ENCODE measurements at places on chromosomes 13 and 19. TPM values are rescaled to one million over a fixed set of nuclear protein-coding genes. Genes with fewer than 3 reads are reported as not detected.

The ANGPTL8 gene
- total RNA-seq = not detected

The ZNF134 gene
- 28.4 TPM for total RNA-seq

The JOSD2 gene
- total RNA-seq = 49.1 TPM

The STARD13 gene
- total RNA-seq = 15.1 TPM

The MYH14 gene
- not detected for total RNA-seq

The LIG4 gene
- total RNA-seq = 9.7 TPM

The LGALS14 gene
- not detected for total RNA-seq

The LHB gene
- not detected for total RNA-seq

The GPR42 gene
- not detected for total RNA-seq

The CYP4F22 gene
- not detected for total RNA-seq

The NALCN gene
- 1.8 TPM for total RNA-seq

The CLEC4M gene
- total RNA-seq = not detected

The GIPC1 gene
- total RNA-seq = 152 TPM

The CLIP3 gene
- total RNA-seq = 30.8 TPM

The KLK5 gene
- not detected for total RNA-seq

The PRR19 gene
- 1.5 TPM for total RNA-seq

The CCDC70 gene
- total RNA-seq = not detected

The FGF14 gene
- 0.17 TPM for total RNA-seq

The CBY2 gene
- total RNA-seq = not detected

The PPFIA3 gene
- total RNA-seq = 1.5 TPM

The MPND gene
- 4.5 TPM for total RNA-seq

The LRRC4B gene
- 2.0 TPM for total RNA-seq

The SMIM44 gene
- not detected for total RNA-seq

The BRSK1 gene
- total RNA-seq = 5.2 TPM

The FAM187B gene
- total RNA-seq = not detected

The CRLF1 gene
- 9.5 TPM for total RNA-seq

The KCNRG gene
- total RNA-seq = 2.6 TPM

The RAB11B gene
- total RNA-seq = 113 TPM

The HS6ST3 gene
- total RNA-seq = not detected

The R3HDM4 gene
- total RNA-seq = 16.6 TPM

The BEST2 gene
- not detected for total RNA-seq

The ZNF557 gene
- 20.2 TPM for total RNA-seq

The TICAM1 gene
- total RNA-seq = 6.8 TPM

The MED25 gene
- 26.9 TPM for total RNA-seq

The CGB2 gene
- not detected for total RNA-seq

The PSG1 gene
- total RNA-seq = 0.58 TPM

The IGFL2 gene
- not detected for total RNA-seq

The ATP1A3 gene
- 0.15 TPM for total RNA-seq

The GRAMD1A gene
- total RNA-seq = 23.6 TPM

The GADD45B gene
- 26.0 TPM for total RNA-seq

The ZNF737 gene
- 10.1 TPM for total RNA-seq

The PCSK4 gene
- 4.0 TPM for total RNA-seq

The PNMA8A gene
- 2.5 TPM for total RNA-seq

The ZNF534 gene
- total RNA-seq = 0.17 TPM

The KCTD15 gene
- total RNA-seq = 13.6 TPM

The ERICH6B gene
- not detected for total RNA-seq

The GSX1 gene
- not detected for total RNA-seq

The ZNF345 gene
- total RNA-seq = 2.8 TPM

The ZNF724 gene
- total RNA-seq = 6.7 TPM

The SAMD1 gene
- 19.6 TPM for total RNA-seq

The GPR183 gene
- not detected for total RNA-seq

The ICAM1 gene
- total RNA-seq = 15.9 TPM

The FAM216B gene
- total RNA-seq = not detected

The ZNF442 gene
- total RNA-seq = 3.5 TPM

The PODNL1 gene
- total RNA-seq = 2.5 TPM

The TMEM259 gene
- total RNA-seq = 64.1 TPM

The ZSWIM9 gene
- total RNA-seq = 6.0 TPM

The VAV1 gene
- not detected for total RNA-seq

The PRODH2 gene
- not detected for total RNA-seq
